Omental fat pad (tissue), 4 donors: ENCODE measurements at places on chromosomes 5 and 9.

GRCh38 chr9:130237763-130238524 is 27.6 kb upstream of the HMCN2 start:
- DNase-seq, result no peak

GRCh38 chr5:130479045-130479804 is 575.0 kb downstream of the CHSY3 start:
- DNase-seq, result no peak

- no peak for DNase-seq
These were observed 186.0 kb downstream of the WDR70 start for GRCh38 chr5:37565062-37565670.

DNA sequence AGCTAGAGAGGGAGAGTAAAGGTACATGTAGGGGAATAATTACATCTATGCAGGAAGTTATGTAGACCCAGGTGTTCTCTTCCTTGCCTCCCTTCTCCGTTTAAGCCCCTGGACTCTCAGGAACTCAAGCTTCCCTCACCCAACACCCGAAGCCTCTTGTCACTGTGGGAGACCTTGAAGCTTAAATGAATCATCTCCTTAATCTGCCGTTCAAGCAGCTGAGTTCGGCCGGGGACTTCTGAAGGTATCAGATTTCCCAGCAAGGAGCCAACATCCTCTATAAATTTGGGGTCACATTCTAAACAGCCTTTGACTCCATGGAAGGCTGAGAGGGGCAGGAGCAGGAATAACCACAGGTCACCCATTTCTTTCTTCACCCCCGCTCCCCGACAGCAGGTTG is 412 bp downstream of the IZUMO3 start:
- DNase-seq, result no peak

- DNase-seq, result peak; percentile 77
These were observed 2.9 kb upstream of the IL17B start for GRCh38 chr5:149381986-149382338.

DNA sequence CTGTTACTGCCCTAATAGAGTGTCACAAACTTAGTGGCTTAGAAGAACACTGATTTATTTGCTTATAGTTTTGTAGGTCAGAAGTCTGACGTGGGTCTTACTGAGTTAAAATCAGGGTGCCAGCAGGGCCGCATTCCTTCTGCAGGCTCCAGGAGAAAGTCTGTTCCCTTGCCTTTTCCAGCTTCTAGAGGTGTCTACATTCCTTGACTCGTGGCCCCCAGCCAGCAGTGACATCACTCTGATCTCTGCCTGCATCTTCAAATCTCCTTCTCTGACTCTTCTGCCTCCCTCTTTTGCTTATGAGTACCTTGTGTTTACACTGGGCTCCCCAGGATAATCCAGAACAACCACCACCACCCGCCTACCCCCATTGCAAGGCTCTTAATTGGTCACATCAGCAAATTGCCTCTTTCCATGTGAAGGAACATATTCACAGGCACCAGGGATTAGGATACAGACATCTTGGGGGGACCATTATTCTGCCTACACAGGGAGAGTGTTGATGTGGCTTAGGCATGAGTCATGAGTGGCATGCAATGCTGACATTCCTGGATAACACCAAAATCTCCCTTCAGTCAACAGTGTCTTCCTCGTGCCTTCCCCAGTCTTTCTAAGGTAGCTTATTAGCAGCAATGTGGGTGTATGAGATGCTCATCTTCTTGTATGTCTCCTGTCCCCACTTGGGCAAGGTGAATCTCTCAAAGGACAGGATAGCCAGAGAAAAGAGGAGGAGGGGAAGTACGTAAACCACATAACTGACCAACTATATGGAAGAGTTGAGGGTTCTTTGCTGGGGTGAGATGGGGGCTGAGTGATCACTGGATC is 24.4 kb downstream of the CYFIP2 start:
- DNase-seq, result no peak

- DNase-seq, result no peak
These were observed 142.1 kb upstream of the POU5F2 start for GRCh38 chr5:93883459-93883858.
